Right renal pelvis (tissue), 4 donors: ENCODE measurements at places on chromosomes 5 and 9.

- no peak for DNase-seq
Measured at GRCh38 chr5:133705331-133705730, 93.0 kb upstream of the FSTL4 start.

DNA sequence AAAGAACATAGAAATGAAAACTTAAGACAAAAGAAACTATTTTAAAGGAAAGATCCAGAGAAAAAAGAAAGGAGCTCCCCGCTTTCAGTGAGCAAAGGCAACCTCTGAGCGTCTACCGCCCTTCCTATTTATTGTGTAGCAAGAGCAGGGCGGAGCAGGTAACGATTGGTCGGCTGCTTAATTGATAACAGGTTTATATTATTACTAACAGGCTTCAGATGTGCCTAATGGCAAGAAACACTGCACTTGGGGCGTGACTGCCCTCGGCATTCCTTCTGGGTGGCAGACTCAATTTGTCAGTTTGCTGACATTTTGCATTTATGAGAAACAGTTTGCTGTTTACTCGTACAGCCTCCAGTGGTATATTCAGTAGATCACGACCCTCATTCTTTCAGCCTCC, 482.7 kb upstream of the C9orf72 start:
- no peak for DNase-seq

GRCh38 chr5:61318376-61318775, 13.7 kb upstream of the ZSWIM6 start:
- DNase-seq = no peak

GRCh38 chr9:128160603-128160987, 530 bp downstream of the BBLN start:
- no peak for DNase-seq
